ENCODE measurements at places on chromosomes 5 and 9.

GRCh38 chr5:140011297-140011802 lies 31.7 kb downstream of the NRG2 start:
- DNase-seq = peak; percentile 51

GRCh38 chr9:14326264-14326826 lies 12.4 kb upstream of the NFIB start:
- DNase-seq = no peak

GRCh38 chr9:124291801-124292396 lies 34.1 kb downstream of the NEK6 start:
- peak; percentile 71 for DNase-seq

- DNase-seq = no peak
These were observed 218.8 kb upstream of the WWC1 start for GRCh38 chr5:168072665-168073064.

DNA sequence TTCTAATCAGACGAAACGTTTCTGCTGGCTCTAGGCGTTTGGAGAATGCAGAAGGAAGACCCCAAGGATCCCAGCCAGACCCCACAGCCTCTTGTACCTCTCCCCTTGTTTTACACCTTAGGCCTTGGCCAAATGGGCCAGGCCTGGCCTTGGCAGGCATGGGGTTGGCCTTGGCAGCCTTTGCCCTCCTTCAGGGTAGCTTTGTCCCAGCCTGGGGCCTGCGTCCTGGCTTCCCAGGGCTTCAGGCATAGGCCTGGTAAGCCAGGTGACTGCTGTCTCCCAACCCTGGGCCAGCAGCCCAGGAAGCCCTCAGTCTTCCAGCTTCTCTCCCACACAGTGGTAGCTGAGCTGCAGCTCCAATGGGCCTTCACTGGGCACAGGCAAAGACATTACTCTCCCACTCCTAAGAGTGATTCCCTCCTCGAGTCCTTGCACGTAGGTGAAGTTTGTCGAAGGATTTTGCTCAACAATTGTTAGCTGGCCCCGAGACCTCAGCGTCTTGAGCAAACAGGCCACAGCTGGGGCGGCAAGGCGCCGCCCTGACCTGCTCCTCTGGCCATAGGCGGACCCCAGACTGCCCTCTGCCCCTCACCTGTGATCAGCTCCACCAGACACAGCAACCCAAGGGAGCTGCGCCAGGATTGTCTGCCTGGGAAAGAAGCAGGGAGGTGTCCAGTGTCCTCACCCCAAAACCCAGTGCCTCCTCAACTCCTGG lies 1.1 kb upstream of the PITX1 start:
- DNase-seq = no peak

- peak; percentile 51 for DNase-seq
These were observed 52.3 kb downstream of the TLE4 start for GRCh38 chr9:79623799-79624721.

- DNase-seq = no peak
These were observed 393.8 kb upstream of the MEF2C start for GRCh38 chr5:89276566-89277305.

DNA sequence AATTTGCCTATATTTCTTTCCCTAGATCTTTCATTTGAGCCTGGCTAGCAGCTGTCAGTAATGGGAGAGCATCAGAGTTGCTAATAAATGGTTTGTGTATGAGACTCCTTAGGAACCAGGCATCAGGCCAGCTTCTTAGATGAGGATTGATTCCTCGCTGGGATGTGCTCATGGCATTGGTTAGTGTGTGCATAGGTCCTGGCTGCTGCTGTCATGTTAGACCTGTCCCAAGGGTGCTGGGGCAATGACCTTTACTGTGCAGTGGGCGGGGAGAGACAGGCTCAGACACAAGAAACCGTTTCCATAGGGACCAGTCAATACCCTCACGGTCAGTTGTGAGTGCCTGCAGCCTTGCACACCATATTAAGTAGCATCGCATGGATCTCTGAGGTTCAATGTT lies 112.3 kb upstream of the NR3C1 start:
- no peak for DNase-seq

DNA sequence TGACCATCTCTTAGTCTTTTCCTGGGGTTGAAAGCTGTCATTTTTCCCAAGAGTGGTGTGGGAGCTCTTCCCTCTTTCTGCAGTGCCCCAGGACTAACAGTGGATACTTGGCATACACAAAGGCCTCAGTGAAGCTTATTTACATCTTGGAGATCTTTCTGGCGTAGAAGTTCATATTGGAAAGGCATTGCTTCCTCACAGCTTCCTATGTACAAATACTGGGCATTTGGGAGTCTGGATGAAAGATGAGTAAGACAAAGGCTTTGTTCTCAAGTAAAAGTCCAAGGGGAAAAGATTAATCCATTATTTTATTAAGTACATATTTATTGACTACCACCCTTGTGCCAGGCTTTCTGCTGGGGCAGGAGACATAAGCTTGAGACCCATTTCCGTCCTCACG lies 22.0 kb downstream of the MAP3K1 start:
- DNase-seq = no peak

GRCh38 chr5:154514331-154514730 lies 36.3 kb upstream of the HAND1 start:
- no peak for DNase-seq

DNA sequence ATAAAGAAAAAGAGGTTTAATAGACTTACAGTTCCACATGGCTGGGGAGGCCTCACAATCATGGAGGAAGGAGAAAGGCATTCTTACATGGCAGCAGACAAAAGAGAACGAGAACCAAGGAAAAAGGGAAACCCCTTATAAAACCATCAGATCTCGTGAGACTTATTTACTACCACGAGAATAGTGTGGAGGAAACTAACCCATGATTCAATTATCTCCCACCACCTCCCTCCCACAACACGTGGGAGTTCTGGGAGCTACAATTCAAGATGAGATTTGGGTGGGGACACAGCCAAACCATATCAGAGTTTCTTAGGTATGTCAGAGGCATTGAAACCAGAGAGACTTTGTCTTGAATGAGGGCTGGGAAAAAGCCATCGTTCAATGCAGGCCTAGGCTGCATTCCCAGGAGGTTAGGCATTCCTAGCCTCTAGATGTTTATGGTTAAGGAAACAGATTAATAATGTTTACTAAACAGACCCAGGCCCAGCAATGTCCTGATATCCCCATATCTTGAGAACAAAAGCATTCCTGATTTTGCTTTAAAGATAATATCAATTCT lies 7.5 kb upstream of the PAIP1 start:
- DNase-seq = no peak

- DNase-seq = peak; percentile 83
These were observed 7.5 kb downstream of the ADAMTS13 start for GRCh38 chr9:133429641-133430161.

DNA sequence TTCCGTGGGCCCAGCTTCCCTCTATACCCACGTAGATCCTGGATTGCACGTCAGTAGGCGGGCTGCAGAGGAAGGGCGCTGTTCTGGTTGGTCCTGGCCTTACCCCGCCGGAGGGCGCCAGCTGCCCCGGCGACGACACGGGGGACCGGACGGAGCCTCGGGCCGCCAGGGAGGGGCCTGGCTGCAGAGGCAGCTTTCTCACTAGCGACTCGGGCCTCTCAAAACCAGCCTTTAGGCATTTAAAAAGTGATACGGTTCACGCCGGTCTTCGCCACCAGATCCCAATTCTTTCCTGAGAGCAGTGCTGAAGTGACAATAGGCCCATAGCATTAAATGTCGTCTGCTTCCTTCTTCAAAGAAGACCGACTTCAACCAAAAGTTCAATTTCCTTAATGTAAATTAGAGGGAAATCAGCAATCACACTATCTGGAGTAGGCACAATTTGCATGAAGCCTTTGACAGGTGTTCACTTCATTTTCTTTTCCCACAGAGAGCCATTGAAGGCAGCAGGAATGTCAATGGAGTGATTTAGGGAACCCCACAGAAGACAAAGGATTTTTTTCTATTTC lies 17.6 kb upstream of the UBE2D2 start:
- DNase-seq = peak; percentile 79

- DNase-seq = no peak
These were observed 201.1 kb downstream of the NNT start for GRCh38 chr5:43804041-43804440.

DNA sequence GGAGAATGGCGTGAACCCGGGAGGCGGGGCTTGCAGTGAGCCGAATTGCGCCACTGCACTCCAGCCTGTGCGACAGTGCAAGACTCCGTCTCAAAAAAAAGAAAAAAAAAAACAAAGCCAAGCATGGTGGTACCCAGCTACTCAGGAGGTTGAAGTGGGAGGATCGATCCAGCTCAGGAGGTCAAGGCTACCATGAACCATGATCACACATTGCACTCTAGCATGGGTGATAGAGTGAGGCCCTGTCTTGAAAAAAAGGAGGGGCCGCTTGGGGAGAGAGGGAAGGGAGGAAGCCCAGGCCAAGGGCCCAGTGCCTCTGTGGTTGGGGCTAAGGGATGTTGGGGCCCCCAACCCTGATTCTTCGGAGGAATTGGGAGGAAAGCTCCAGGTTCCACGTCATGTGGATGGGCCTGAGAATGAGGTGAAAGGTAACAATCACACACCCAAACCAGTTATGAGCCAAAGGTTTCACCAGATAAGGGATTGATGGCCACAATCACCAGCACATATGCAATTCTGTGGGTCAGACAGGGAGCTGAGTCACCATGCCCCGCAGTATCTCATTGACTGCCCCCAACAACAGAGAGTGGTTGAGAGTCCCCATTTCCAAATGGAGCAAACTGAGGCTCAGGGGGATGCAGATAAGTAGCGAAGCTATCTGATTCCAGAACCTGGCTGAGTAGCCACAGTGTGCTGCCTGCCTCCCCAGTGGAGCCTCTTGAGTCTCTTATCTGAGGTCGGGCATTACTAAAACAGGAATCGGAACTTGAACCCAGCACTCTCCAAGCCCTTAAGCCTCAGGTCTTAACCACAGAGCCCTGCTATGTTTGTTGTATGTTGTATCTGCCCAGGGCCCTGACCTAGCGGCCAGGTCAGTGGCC lies 20.5 kb downstream of the SWI5 start:
- no peak for DNase-seq

- DNase-seq = no peak
These were observed 202.9 kb downstream of the MCTP1 start for GRCh38 chr5:95081982-95082381.

- no peak for DNase-seq
These were observed 109.8 kb downstream of the HMHB1 start for GRCh38 chr5:143921525-143922311.

DNA sequence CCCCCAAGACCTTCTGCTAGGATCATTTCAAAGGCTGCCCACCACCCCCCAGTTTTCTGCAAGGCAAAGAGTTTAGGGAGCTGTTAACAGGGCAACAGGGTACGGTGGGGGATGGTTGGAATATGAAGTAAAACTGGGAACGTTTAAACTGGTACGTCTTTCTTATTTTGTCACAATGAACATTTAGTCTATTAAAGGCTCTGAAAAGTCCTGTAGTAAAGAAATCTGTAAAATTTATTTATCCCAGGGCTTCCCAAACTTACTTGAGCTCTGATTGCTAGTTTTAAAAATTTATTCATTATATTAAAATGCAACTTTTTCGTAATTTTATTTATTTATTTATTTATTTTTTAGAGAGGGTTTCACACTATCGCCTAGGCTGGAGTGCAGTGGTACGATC lies 62.0 kb downstream of the USP20 start:
- no peak for DNase-seq

DNA sequence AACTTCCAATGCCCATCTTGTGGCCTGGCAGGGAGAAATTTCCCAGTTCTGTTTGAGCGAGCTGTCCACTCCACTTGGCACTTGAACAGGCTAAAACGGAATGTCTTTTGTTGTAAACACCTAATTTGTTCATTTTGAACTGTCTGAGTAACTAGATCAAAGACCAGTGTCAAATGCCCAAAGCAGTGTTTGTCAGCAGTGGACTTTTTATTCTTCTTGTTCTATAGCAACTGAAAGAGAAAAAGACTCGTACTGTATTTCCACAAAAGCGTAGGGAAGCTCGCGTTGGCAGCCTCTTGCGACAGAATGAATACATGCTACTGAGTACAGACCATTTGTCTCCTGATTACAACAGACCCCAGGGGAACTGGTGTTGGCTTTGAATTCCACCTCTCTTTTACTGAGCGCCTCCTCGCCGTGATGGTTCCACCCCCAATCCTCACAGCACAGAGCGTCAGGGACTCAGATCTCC lies 601.8 kb upstream of the ZNF608 start:
- no peak for DNase-seq

DNA sequence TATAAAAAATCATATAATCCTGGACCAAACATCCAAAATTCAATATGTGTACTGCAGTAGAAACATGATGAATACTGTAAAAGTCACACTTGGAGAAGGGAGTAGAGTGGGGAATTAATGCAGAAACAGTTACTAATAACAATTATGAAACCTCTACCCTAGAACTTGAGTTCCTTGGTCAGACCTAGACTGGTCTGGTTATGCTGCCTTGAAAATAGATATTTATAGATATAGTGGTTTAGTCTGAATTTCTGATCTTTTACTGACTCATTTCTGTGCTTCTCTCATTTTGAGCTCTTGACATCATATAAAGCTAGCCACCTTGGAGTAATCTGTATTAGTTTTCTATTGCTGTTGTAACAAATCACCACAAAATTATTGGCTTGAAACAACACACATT lies 808.7 kb upstream of the CDH10 start:
- no peak for DNase-seq

DNA sequence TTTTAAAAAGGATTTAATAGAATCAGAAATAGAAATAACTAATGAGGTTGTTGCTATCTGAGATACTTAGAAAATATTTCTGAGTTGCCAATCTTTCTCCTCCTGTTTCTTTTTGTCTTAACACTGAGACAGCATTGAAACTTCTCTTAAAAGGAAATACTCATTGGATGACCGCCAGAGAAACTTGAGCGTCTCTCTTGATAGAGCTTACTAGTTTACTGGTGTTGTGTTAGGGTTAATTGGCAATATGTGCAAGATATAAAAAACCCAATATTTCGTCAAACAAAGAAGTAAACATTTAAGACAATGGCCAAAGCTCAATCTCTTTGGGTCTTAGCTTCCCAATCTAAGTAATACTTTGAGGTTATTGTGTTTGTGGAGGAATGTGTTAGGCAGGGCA lies 176.4 kb upstream of the CHD1 start:
- no peak for DNase-seq

GRCh38 chr5:119554597-119554996 lies 74.8 kb upstream of the FAM170A start:
- DNase-seq = no peak

DNA sequence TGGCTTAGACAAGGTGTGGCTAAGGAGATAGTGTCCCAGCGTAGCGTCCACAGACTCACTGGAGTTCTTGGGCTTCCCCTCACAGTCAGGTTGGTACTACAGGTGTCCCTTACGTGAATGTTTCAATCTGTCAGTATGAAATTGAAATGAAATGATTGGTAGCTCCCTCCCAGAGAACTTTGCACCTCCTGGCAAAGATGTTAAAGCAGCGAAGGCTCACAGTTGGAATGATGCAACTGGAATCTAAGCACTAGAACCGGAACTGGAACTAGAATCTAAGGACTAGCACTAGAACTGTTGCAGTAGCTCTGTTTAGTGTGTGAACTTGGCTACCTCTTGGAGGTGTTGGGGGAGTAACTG lies 1.1 kb downstream of the SLC31A1 start:
- DNase-seq = no peak

DNA sequence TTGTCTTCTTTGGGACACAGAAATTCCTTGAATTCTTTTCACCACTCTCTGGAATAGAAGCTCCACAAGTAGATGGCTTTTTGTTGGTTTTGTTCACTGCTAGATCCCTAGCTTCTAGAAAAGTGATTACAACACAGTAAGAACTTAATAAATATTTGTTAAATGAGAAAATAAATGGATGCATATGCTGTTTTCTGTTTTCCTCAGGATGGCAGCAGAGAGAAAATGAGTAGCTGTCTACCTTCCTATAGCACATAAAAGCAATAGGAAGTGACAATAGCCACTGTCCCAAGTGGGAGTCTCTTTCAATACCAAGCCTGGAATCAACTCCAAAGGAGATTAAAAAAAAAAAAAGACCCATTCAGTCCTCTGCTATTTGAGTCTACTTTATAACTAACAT lies 100.6 kb upstream of the NREP start:
- no peak for DNase-seq
